ENCODE measurements at places on chromosomes 6 and 20.

DNA sequence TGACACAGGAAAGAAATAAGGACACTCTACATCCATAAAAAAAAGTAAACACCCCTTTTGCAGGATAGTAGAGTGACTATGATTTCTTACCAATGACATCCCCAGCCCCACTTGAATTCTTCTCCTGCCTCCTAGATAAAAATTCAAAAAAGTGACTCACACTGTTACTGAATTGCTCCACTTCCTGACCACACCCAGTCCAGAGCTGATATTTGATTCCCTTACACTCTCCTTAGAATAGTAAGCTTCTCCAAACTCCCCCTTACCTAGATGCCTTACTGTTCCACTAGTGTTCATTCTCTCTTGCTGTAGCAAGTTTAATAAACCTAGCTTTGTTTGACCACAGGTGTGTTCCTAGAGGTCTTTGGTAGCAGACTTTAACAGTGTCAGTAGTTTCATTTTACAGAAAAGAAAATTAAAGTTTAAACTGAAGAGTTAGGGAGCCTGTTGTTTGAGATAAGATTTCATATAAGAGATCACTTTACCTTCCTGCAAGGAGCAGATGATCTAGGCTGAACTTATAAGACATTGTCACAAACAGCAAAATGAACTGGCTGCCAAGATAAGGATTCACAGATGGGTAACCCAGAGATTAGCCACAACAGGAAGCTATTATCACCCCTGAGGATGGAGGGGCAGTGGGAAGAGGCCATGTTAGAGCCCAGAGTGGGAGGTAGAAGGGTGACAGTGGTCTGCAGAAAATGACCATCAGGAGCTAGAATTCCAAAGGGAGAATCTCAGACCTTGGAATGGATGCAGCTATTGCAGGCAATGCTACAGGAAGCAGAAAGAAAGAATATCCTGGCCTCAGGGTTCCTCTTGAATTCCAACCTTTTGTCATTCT lies 28.4 kb upstream of the BTN3A2 start:
- no peak for DNase-seq

GRCh38 chr6:145866456-145867396 lies 52.1 kb upstream of the FBXO30 start:
- DNase-seq, result no peak

GRCh38 chr20:21511485-21511849 lies 2.4 kb downstream of the NKX2-2 start:
- DNase-seq, result no peak

DNA sequence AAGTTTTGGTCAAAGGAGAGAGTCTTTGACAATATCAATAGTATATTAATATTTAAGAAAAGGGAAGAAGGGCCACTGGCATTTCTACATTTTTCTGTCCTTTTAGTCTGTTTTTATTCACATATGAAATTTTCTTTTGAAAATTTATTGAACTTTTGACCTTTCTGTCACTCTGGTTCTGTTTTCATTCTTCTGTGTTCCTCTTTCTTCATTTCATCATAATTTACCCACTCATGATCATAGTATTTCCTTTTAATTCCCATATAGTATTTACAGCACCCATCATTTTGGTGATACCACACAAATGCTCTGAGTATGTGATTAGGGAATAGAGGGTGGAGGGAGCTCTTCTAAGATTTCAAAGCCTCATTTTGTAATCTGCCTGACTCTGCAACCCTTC lies 142.8 kb downstream of the GJA1 start:
- no peak for DNase-seq

DNA sequence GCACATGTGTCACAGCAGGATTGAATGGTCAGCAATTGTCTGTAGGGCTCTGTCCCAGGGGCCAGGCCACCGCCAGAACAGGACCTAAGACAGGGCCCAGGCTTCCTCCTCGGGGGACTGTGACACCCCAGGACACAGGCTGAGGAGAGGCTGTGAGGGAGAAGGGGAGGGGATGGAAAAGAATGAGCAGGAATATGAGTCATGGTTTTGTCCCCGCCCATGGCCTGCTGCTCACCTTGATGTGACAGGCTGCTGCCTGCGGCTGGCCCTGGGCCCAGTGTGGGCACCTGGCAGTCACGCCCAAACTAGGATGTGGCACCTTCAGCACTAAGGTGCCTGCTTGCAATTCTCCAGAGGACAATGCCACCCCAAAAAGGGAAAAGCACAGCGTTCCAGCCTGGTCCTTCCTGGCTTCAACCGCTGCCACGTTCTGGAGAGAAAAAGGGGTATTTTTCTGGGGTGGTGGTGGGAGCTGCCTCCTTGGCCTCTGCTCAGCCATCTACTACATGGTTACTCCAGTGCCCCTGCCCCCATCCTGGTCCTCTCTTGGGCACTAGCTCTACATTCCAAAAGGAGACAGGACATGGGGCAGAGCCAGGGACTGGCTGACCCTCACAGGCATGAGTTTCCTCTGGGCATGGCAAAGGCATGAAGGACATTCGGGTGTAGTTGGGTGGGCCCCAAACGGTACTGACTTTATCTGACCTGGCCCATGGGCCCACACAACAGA lies 93.4 kb downstream of the SLC22A23 start:
- no peak for DNase-seq

All from stromal cell of bone marrow (primary cell).